ENCODE measurements at places on chromosomes 1 and 21.
A peak's percentile ranks its signal among the peaks of the same experiment; 100 is the strongest.

- no peak for DNase-seq
Observed at GRCh38 chr21:25845729-25846256, 111.0 kb downstream of the GABPA start.

DNA sequence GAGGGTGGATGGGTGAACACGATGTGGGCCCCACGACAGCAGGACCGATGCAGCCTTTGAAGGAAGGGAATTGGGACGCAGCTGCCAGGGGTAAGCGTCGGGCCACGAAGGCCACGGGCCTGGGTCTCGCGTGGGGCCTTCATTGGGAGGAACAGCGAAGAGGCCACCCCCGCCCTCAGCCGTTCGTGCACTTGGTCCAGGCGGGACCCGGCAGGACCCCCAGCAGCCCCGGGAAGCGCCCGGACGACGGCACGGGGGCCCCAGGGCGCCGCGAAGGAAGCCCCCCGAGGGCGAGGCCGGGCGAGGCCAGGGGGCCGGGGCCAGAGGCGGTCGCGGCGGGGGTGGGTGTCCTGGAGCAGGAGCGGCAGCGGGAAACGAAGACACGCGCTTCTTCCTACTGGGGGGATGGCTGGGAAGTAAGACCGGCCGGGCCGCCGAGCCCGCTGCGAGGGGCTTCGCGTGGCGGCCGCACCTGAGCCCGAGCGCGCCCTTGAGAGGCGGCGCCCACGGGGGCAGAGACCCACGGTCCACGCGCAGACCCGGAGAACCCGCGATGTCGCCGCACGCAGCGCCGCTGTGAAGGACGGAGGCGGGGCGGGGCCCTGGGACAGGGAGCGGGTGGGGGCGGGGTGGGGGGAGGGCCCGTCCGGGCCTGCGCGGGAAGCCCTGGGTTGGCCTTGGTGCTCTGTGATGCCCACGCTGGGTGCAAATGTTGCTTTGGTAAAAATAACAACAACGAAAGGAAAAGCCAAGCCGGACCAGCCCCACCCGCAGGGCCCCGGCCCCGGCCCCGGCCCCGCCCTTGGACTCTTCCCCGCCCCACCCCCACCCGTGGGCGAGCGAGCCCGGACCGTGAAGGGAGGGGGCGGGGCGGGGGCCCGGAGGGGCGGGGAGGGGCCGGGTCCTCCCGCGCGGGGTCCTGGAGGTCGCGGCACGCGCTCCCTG, 56.0 kb upstream of the ADARB1 start:
- no peak for DNase-seq

DNA sequence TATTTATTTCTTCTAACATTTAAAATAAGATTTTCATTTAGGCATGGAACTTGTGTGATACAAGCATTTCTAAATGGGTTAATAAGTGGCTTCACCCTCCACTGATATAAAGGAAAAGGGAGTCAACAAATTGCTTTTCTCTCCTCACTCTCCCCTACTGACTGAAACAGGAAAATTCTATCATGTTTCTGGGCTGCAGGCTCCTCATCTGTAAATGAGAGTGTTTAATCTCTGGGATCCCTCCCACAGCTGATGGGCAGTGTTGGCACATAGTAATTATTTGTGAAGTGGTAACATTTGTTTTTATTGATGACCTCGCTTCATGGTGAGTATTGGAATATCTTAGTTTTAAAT, 69.8 kb upstream of the WARS2 start:
- DNase-seq, result no peak

GRCh38 chr1:84199257-84199656, 55.2 kb downstream of the PRKACB start:
- no peak for DNase-seq

GRCh38 chr1:43510621-43511020, 20.1 kb upstream of the PTPRF start:
- no peak for DNase-seq

GRCh38 chr1:14599183-14599791, 802 bp downstream of the KAZN start:
- no peak for DNase-seq

- DNase-seq, result peak; percentile 46
Observed at GRCh38 chr1:181010789-181011188, 11.9 kb downstream of the STX6 start.

DNA sequence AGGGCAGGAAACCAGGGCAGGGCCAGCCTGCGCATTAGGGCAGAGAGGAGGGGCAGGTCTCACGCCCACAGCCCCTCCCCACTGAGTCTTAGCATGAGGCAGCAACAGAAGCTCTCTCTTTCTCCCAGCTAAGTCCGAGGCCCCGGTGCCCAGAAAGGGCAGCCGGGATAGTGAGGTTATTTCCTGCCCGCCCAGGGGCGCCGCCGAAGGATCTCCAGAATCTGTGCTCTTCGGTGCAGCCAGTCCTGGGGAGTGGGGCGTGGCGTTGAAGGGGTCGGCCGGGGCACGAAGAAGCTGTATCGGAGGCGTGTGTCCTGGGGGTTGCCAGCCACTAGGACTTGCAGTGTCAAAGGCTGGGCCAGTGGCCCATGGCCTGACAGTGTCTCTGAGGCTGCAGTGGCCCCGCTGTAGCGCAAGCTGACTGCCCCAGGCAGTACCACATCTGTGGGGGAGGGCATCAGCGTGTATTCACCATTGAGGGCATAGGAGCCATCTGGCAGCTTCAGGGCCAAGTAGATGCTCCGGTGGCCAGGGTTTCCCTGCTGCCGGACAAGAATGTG, 7.8 kb downstream of the ADAMTS4 start:
- DNase-seq, result no peak

DNA sequence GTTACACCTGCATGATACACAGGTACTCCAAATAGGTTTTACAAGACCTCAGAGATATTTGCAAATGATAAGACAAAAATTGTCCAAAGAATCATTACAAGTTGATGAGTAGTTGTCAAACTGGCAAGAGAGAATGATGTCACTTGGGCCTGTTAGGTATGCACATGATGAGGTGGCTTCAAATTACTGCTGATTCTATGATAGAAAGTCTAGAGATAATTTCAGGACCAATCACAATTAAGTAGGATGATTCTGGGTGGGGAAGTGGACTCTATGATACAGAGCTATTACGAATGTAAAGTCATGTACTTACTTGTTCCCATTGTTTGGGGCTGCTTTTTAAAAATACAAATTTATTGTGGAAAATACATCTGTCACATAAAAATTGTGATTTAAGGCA, 5.2 kb upstream of the SPRR1B start:
- DNase-seq, result no peak

- DNase-seq, result no peak
Observed at GRCh38 chr1:171140956-171141687, 44.0 kb upstream of the FMO2 start.

GRCh38 chr1:173507205-173507846, 30.2 kb downstream of the PRDX6 start:
- DNase-seq, result peak; percentile 35

GRCh38 chr1:233217832-233218231, 77.7 kb downstream of the PCNX2 start:
- no peak for DNase-seq

DNA sequence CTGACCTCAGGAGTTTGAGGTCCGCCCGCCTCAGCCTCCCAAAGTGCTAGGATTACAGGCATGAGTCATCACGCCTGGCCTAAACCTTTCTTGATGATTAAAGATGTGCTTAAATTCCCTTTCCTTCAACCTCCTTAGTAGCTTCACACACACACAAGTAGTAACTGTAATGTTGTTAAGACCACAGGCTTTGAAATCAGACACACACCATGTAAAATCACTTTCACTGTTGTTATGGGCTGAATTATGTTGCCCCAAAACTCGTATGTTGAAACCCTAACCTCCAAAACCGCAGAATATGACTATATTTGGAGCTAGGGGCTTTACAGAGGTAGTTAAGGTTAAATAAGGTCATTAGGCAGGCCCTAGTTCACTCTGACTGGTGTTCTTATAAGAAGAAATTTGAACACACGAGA, 180.2 kb downstream of the NR5A2 start:
- DNase-seq, result no peak

DNA sequence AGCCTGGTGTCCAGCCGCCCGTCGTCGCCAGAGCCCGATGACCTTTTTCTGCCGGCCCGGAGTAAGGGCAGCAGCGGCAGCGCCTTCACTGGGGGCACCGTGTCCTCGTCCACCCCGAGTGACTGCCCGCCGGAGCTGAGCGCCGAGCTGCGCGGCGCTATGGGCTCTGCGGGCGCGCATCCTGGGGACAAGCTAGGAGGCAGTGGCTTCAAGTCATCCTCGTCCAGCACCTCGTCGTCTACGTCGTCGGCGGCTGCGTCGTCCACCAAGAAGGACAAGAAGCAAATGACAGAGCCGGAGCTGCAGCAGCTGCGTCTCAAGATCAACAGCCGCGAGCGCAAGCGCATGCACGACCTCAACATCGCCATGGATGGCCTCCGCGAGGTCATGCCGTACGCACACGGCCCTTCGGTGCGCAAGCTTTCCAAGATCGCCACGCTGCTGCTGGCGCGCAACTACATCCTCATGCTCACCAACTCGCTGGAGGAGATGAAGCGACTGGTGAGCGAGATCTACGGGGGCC, 1.2 kb downstream of the OLIG2 start:
- no peak for DNase-seq

DNA sequence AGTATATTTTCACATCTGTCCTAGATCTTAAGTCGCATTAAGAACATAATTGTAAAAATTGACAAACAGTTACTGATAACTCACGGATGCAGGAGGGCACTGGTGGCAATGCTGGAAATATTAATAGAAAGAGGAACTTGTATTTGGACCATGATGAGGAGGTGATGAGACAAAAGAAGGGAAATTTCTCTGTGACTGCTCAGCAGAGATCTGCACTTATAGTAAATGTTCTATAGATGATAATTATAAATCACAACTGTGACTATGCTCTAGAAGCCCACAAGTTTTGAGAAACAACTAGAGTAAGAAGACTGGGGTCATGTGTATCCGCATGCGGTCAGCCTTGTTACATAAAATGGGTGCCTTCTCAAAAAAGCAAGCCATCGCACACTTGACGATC, 8.7 kb upstream of the DUSP12 start:
- DNase-seq, result no peak

- DNase-seq, result no peak
Observed at GRCh38 chr1:18612073-18612472, 18.6 kb upstream of the PAX7 start.

- DNase-seq, result no peak
Observed at GRCh38 chr21:40164905-40165772, 297.9 kb downstream of the PCP4 start.

DNA sequence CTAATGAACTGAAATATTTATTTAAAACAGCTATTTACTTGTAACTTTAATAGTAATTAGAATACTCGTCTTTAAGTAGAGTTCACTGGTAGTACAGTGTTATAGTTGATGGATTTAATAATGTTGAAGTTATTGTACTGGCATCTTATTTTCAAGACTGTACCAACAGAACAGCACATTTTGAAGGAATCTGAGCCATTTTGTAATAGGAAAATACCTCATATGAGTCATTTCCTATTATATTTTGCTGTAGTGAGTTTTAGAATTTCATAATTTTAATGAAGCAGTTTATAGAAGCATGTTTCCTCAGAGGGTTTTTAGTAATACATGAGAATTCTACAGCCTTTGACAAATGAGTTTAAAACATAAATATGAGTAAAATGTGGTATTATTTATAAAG, 258.3 kb downstream of the OLFM3 start:
- peak; percentile 7 for DNase-seq

GRCh38 chr21:17451364-17451891, 61.4 kb upstream of the CXADR start:
- DNase-seq, result peak; percentile 10

GRCh38 chr1:203037509-203038190, 11.4 kb downstream of the PPFIA4 start:
- DNase-seq, result no peak

GRCh38 chr21:14452031-14452726, 69.2 kb upstream of the HSPA13 start:
- no peak for DNase-seq

DNA sequence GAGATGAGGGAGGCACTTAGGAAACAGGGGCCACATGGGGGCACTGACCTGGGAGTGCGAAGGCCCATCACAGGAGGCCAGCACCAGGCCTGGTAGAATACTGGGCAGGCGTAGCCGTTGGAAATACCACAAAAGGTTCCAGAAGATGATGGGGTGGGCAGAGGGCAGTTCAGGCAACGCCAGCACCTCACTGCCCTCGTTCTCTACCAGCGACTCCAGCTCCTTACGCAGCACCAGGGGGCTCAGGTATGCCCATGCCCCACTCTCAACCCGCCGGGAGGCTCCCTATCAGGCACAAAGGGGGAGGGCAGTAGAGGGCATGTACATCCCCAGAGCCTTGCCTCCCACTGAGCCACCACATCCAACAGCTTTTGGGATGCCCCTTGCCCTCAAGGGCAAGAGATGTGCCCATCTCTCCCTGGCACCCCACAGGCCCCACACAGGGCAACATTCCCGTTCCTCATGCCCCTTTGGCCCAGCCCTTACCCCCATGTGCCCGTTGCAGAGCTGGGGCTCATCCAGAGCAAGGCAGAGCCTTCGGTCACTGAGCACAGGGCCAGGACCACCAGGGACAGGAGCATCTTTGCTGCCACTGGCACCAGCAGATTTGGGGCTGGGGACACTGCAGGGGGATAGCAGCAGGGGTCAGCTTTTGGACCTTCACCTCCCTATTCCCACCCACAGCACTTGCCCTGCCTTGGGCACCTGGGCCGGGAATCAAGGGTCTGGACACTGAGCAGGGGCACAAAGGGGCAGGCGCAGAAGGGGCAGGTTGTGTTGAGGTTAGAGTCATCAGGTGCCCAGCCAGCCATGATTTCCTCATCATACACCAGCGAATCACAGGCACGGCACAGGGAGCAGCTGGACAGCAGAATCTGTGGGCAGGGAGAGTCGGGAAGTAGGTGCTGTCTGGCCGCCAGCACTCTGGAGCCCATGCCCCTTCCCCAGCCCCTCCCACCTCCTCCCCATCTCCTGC, 9.7 kb upstream of the GATAD2B start:
- DNase-seq, result no peak

GRCh38 chr1:24586970-24587820, 31.3 kb downstream of the NCMAP start:
- DNase-seq, result peak; percentile 14

DNA sequence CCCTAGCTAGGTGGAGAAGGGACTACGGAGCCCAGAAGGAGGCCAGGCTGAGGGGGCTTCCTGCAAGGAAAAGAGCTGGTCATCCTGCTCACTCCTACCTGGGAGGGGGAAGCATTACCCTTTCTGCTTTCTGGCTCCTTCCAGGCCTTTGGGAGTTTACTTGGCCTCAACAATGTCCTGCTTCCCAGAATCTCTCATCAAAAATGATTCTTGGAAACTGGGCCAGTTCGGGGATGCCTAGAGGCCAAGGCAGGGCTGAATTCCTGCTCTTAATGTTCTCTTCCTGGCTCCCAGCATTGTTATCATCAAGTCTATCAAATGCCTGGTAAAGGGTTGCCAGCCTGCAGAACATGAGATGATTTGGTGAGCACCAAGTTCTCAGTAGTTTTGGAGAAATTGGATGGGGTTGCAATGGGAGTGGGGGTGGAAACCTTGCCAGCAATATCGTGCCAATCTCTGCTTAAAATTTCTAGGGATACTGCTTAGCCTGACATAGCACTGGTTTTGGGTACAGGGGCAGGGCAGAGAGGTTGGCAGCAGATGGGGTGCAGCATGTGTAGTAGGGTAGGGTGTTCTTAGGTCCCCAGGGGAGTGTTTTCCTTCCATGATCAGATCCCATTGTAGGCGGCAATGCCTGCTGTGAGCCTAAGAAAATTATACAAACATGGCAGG, 7.7 kb upstream of the PAFAH2 start:
- DNase-seq, result no peak

- DNase-seq, result peak; percentile 77
Observed at GRCh38 chr1:168121401-168122011, 15.2 kb downstream of the GPR161 start.

- DNase-seq, result no peak
Observed at GRCh38 chr1:172674831-172675613, 16.1 kb downstream of the FASLG start.

- DNase-seq, result peak; percentile 27
Observed at GRCh38 chr1:87243573-87243972, 85.1 kb upstream of the LMO4 start.
